ENCODE measurements at places on chromosomes 4 and X.

GRCh38 chr4:75555294-75556164 is at the start of gene ODAPH:
TSS of gene ODAPH (plus strand) at chr4:75556066. CDS start at chr4:75556083, 17 bp downstream.
- DNase-seq = peak; percentile 13

DNA sequence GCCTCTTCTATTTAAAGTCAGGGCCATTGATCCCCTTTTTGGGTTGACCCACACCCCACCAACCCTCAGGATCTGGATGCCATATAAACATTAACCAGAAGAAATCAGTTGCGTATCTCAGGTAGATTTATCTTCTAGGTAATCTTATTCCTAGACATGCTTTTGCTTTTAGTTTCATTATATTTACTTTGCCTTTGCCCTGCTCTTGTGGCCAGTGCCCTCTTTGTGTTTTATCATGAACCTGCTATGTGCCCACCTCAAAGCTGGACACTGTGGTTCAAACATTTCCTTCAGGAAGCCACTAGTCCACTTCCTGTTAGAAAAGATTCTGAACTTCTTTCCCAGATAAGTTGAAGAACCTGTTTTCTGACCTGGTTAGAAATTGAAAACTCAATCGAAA is 117.4 kb upstream of the EDNRA start:
- DNase-seq = no peak

- DNase-seq = no peak
Observed at GRCh38 chr4:95537863-95538488, 10.8 kb downstream of the UNC5C start.

DNA sequence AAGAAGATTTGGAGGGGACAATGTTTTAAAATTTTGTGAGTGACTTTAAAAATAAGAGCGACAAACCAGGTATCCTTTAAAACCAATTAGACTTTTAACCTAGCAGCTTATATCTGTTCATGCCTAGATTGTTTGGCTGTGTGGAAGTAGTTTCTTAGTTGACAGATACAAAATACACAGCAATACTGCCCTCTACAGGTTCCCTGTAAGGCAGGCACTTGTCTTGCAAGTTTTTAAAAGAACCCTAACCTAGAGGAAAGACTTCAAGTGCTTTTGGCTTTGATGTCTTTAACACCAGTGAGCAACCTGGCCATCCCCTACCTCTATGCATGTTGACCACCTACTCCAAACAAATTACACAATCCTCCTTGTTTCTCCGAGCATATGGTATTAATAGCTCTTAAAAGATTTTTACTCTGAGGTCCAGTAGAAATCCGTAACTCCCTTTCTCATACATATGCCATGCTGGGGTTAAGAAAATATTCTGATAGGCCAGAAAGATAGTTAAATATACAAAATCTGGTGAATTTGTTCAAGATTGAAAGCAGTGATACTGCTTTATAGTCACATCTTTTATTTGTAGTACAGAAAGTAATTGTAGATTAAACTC is 273.0 kb downstream of the ARHGAP24 start:
- DNase-seq = peak; percentile 18

GRCh38 chr4:121253961-121254360 is 89.8 kb upstream of the TNIP3 start:
- DNase-seq = no peak

DNA sequence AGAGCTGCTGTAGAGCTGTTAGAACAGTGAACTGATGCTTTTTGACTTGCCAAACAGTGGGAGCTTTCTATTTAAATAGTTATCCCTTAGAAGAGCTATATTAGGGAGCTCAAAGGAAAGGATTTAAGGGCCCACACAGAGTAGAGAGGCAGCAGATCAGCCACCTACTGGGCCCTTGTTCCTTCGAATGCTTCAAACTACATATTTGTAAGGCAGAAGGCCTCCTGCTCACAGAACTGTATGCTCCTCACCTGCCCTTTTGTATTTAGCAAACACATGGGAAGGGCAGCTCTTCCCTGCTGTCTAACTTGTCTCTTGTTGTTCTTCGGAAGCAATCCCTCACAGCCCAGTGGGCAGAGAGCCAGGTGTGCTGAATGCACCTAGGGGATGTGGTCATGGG is 38.0 kb downstream of the IL1RAPL1 start:
- DNase-seq = no peak

GRCh38 chrX:140507223-140507981 is 2.5 kb upstream of the SOX3 start:
- no peak for DNase-seq

- DNase-seq = peak; percentile 17
Observed at GRCh38 chr4:80361329-80361900, 25.9 kb downstream of the CFAP299 start.

DNA sequence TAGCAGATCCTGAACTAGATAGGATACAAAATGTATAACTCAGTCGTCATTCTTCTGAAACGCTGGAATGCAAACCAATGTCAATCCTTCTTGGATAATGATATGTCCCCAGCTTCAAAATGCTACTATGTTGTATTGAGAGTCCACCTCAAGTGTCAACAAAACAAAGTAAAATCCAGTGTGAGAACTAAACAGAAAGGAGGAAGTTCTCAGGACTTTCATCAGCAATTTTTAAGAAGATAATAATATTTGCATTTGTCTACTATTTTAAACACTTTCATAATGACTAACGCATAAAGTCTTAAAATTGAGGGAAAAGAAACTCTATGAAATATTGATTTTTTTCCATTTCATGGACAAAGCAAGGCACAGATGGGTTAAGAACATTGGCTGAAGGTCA is 36.3 kb downstream of the SOD3 start:
- DNase-seq = no peak

DNA sequence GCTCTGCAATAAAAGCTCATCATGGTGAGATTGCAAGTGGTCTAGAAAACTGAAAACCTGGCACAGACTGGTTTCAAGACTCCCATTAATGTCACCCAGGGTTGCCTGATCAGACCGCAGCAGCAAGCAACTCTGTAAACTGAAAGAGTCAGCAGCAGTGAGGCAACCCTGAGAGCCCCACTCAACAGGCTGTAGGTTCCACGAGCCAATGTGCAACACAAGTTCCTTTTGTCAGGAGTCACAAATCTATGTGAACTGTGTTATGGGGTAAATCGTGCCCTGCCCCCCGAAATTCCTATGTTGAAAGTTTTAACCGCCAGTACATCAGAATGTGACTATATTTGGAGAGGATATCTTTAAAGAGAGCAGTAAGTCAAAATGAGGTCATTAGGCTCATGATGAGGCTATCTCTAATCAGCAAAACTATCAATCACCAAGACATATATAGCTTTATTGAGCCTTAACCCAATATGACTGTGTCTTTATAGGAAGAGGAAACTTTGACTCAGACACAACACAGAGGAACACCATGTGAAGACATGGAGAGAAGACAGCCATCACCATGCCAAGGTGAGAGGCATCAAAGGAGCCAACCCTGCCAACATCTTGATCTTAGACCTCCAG is 94.0 kb downstream of the FBXO8 start:
- DNase-seq = no peak

DNA sequence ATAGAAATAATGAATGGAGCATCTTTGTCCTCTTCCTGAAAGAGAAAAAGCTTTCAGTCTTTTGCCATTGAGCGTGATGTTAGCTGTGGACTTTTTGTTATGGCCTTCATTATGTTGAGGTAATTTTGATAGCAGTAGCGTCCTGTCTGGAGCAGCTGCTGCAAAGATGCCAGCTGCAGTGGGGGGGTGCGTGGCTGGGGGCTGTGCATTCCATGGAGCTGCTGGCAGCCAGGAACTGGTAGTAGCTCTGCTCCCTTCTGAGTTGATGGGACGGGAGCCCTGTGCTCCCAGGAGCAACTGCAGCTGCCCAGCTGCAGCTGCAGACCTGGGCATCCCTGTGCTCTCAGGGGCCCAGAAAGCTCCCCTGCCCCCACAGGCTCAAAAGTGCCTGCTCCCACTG is 50.4 kb downstream of the CCDC160 start:
- no peak for DNase-seq

GRCh38 chr4:76199664-76200211 is 13.9 kb downstream of the SCARB2 start:
- no peak for DNase-seq

DNA sequence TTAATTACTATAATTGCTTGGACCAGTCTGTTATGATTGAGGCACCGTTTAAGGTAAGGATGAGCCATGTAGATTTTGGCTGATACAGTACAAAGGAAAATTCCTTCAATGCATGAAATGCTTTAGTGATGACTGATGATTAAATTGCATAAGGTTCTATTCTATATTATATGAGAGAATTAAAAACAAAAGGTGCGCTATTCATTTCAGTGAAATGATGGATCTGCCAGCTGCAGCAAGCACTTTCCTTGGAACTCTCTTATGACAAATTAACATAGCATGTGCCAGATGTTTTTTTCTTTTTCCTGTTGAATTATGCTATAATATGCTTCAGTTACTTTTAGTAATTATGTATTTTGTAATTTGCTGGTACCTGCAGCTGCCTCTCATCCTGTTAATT is 98.5 kb downstream of the JADE1 start:
- no peak for DNase-seq

GRCh38 chrX:150663073-150663472 is 30.1 kb upstream of the MTMR1 start:
- DNase-seq = no peak

DNA sequence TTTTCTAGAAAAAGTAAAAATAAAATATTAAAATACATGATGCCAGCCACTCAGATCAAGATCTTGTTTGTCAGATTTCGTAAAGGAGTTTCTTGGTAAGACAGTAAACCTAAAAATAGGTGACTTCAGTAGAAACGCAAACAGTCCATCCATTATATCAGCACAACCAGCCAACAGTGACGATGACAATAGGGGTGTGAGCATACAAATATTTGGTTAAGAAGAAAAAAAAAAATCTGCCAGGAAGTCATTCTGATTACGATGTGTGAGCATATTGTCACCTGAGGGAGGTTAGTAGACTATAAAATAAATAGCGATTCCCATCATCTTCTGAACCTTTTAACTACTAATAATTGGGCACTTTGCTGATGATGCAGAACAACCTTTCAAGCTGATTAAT is 37.6 kb downstream of the SLC7A11 start:
- DNase-seq = no peak

- no peak for DNase-seq
Observed at GRCh38 chrX:147803948-147804347, 107.8 kb upstream of the FMR1 start.

DNA sequence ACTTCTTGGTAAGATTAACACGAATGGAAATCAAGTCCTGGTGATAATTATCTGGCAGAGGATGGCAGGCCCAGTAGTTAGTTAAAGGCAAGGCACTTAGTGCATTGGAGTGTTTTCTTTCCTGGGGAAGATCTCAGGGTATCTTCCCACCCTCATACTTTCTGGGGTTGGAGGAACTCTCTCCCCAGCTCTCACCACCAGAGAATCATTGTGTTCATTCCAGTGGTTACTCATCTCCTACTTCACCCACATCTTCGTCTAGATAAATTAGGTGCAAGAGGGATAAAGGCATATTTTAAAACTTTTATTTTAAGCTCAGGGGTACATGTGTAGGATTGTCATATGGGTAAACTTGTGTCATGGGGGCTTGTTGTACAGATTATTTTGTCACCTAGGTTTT is 67.5 kb upstream of the SH3RF1 start:
- peak; percentile 28 for DNase-seq

GRCh38 chr4:111797455-111798163 is 347.6 kb upstream of the FAM241A start:
- no peak for DNase-seq

GRCh38 chr4:78863254-78863869 is 75.9 kb downstream of the PAQR3 start:
- DNase-seq = no peak

GRCh38 chr4:79042079-79042674 is 102.9 kb upstream of the PAQR3 start:
- peak; percentile 32 for DNase-seq

GRCh38 chr4:174266416-174266815 is 17.1 kb downstream of the FBXO8 start:
- no peak for DNase-seq

- no peak for DNase-seq
Observed at GRCh38 chrX:45557387-45557786, 356.7 kb upstream of the DIPK2B start.

DNA sequence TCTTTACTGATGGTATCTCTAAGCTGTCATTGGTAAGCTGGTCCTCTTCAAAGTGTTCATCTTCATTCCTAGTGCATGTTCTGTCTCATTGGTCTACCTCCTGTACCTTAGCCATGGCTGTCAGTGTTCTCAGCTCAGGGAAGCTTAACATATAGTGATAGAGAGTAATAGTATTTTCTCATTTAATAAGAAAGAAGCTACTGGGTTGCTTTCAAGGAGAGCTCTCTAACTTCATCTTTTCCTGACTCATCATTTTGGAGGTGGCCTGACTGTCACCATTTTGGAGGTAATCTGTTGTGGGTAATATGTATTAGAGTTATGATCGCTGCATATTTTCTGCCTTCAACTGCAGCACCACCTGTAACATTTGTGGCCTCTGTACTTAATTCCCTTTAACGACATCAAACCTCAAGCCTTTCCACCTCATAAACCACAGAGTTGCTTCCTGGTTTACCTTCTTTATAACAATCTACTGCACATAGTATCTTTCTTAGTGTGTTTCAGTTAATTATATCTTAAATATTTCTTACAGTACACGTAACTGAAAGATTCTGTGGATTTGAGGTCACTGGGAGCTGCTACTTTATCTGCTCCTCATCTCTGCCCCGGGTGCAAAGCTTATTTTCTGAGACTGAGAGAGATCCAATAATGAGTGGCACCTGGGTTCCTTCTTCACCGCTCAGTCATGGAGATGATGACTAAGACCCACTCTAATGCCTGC is 474.0 kb upstream of the TECRL start:
- DNase-seq = no peak

DNA sequence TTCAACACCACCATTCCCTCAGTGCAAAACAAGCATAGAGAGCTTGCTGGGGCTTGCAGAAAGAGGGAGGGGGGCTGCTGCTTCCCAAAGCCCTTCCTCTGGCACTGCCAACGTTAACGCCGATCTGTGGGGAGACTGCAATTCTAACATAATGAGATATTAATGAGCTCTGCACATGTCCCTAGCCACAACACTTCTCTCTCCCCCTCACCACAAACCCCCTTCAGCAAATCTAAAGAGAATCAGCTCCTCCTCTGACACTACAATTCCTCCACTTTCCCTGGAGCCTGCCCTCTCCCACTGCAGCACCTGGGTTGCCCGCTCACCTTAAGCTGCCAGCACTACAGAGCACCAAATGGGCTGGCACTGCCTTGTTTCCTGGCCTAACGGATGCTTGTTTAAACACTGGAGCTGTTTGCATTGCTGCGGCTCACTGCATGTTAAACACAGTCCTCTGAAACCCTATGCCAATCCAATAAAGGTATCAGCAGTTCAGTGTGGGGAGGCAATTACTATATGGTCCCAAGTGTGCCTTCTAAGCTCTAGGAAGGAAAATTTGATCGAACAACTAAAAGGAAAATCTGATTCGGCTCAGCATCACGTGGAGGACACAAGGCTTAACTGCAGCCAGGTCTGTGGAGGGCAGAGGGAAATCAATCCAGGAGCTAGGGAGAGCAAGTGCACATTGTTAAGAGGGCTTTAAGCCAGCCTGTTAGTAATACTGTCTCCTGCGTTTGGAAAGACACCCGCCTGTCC is 232.4 kb downstream of the MAML3 start:
- no peak for DNase-seq

DNA sequence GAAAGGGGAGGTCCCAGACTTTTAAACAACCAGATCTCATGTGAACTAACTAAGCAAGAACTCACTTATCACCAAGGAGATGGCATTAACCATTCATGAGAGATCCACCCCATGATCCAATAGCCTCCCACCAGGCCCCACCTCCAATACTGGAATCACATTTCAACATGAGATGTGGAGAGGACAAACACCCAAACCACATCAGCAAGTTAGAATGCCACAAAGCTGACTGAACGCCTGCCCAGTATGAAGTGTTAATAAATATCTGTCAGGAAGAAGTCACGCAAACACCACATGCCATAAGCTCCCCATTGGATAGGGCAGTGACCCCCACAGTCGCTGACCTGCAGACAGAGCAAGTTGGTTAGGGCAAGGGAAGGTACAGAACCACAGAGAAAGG is 14.3 kb downstream of the SLC10A6 start:
- peak; percentile 70 for DNase-seq
